T47D (cell line): ENCODE measurements at places on chromosomes 1 and 21.
A peak's percentile ranks its signal among the peaks of the same experiment; 100 is the strongest.

DNA sequence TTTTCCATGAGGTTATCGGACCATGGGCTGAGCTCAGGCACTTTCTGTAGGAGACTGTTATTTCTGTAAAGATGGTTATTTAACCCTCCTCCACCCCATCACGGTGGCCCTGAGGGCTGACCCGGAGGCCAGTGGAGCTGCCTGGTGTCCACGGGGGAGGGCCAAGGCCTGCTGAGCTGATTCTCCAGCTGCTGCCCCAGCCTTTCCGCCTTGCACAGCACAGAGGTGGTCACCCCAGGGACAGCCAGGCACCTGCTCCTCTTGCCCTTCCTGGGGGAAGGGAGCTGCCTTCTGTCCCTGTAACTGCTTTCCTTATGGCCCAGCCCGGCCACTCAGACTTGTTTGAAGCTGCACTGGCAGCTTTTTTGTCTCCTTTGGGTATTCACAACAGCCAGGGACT lies 2.6 kb upstream of the CCDC28B start:
- DNase-seq = no peak

- no peak for DNase-seq
These were observed 75.8 kb downstream of the ATP5PO start for GRCh38 chr21:33839806-33840205.

DNA sequence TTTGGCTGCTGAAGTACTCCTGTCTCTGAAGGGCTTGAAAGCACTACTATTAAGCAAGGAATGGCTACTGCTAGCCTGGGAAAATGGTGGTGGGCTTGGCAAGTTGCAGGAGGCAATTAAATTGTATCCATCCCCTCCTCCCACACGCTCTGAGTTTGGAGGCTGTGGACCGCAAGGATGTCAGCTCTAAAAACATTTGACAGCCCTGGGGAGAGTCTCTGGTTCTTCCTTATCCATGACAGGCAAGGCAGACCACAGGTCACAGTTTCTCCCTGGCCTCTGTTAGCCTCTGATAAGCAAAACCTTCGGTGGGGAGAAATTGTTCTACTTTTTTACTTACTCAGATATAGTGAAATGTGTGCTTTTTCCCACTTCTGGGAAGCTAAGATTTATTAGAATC lies 46.6 kb downstream of the S1PR1 start:
- no peak for DNase-seq

DNA sequence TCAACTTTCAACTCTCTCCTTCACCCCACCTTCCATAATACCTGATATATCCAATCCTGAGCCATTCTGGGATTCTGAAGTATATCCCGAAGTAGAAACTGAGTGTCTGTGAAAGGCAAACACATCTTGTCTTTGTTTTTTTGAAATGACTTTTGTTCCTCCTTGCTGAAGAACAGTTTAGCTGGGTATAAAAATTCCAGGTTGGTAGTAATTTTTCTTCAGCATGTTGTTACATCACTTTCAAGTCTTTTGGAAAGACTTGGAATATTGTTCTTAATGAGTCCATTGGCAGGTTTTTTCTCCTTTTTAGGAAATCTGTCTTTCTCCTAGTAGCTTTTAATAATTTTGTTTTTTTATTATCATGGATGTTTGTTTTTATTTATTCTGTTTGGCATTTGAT lies 32.7 kb downstream of the CRYAA start:
- DNase-seq = no peak

DNA sequence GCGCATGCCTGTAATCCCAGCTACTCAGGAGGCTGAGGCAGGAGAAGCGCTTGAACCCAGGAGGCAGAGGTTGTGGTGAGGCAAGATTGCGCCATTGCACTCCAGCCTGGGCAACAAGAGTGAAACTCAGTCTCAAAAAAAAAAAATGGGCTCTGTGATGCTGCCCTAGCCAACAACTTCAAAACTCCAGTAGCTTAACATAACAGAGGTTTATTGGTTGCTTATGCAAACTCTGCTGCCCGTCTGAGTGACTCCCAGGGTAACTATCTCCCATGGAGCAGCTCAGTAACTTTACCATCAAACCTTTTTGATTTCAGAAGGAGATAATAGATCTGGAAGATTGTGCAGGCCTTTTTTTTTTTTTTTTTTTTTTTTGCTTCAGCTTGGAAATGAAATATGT lies 18.9 kb upstream of the ITLN2 start:
- DNase-seq = no peak

DNA sequence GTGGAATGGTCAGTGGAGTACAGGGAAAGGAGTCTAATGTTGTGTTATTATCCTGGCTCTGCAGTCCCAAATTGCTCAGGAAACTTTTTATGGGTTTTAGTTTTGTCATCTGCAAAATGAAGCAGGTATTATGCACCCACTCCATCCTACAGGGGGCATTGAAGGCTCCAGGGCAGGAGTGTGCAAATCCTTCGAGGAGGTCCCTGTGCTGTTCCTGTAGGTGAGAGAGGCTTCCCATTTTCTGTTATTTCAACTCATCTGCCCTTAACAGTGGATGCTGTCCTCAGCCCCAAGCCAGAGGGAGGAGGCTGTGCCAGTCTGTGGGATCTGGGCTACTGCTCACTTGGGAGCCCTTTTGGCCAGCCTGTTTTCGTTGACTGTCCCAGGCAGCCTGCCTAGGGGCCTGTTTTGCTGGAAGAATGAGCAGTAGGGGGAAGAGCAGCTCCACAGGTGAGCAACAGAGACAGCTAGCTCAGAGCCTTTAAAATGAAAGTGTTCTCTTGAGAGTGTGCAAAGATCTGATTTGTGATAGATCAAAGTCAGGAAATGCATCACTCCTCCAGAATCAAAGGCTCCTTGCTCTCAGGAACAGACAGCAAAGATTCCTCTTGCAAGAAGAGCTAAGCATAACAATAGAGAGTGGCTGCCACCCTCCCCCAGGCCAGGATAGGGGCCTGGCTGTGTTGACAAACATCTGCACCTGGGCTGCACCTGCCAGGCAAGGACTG lies 317.6 kb upstream of the PROX1 start:
- DNase-seq = no peak

GRCh38 chr1:150764617-150765101 lies 919 bp downstream of the CTSS start:
- peak; percentile 18 for DNase-seq

GRCh38 chr1:154752273-154753030 lies 117.6 kb downstream of the KCNN3 start:
- DNase-seq = no peak

GRCh38 chr21:28734522-28735175 lies 258.0 kb downstream of the LTN1 start:
- no peak for DNase-seq

DNA sequence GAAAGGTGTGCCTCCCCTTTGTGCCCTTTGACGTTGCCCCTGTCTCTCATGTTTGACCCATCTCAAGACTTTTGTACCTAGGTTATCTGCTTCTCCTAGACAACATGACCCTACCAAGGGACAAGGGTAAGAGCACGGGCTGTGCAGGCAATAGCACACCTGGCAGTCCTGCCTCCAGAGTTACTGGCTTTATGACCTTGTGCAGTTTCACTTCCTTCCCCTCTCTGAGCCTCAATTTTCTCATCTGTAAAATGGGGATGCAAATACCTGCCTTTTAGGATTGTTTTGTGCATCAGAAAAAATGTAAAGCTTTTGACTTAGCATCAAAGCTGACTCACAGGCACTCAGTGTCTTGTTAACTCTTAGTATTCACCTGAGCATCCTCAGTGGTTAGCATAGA lies 36.4 kb downstream of the ELK4 start:
- no peak for DNase-seq

DNA sequence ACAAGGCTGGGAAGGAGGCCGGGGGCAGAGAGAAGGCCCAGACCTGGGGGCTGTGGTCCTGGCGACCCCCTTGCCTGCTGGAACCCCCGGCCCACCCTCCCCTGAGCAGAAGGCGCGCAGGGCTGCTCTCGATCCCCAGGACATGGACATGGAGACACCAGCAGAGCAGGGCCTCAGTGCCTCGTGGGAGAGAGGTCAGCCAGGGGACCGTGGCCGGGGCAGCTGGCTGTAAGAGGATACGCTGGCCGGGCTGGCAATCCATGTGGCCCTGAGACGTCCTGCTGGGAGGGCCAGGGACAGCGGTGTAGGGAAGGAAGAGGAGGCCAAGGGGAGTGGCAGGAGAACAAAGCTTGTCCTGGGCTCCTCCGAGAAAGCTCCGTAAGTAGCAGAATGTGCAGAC lies 132.2 kb downstream of the CASZ1 start:
- DNase-seq = no peak

DNA sequence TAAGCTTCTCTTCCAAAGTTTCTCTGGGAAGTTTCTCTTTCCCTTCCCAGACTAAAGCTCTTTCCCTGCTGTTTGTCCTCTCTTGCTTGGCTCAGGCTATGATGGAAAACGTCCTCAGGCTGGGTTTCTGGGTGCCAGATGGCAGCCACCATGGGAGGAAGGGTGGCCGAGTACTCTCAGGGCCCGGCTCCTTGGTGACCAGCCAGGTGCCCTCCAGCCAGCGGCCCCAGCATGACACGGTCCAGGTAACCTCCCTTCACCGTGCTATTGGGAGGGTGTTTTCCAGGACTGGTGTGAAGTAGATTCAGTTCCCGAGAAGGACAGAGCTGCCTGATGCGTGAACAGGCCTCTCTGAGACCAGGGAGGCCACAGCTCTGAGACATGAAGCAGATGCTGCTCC lies 60.3 kb downstream of the KIF26B start:
- no peak for DNase-seq
